ENCODE measurements at places on chromosomes 7 and 10.

DNA sequence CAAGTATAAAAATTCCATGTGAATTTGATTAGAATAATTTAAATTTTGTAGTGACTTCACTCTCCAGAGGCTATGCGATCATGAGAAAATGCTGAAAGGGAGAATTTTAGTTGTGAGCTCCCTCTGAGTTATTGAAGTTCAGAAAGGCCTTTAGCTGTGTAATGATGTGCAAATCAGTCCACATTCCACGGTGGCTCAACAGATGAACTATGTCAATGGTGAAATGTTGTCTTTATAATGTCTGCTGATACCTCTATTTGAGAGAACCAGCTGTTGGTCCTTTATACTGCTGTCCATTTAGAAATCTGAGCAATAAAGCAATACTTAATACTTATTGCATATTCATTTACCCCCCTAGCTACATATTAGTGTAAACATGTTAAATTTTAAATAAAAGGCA lies 7.1 kb upstream of the ITGB8 start:
- DNase-seq: no peak

GRCh38 chr10:114057855-114058254 lies 14.2 kb downstream of the ADRB1 start:
- no peak for DNase-seq

DNA sequence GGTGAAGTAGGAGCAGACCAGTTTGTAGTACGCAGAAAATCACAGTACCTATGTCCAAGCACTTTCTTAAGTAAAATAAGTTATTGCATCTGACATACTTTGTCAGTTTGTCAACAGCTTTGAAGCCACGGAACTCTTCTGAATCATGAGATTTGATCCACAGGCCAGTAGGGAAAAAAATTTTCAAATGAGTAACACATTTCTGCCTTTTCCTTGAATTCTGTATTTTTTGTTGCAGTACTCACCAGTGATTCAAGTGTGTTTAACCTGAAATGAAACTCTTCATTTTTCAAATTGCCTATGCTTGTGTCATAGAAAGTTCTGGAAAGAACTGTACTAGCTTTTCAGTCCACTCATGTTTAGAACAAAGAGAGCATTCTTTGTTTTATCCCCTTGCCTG lies 337.7 kb downstream of the GATA3 start:
- DNase-seq: no peak

GRCh38 chr7:27168265-27168947 lies 3.1 kb upstream of the HOXA9 start:
- DNase-seq: peak; percentile 43

GRCh38 chr7:88002617-88003016 lies 68.6 kb downstream of the ADAM22 start:
- DNase-seq: no peak

GRCh38 chr7:56062382-56062781 lies 1.7 kb upstream of the SUMF2 start:
- no peak for DNase-seq

DNA sequence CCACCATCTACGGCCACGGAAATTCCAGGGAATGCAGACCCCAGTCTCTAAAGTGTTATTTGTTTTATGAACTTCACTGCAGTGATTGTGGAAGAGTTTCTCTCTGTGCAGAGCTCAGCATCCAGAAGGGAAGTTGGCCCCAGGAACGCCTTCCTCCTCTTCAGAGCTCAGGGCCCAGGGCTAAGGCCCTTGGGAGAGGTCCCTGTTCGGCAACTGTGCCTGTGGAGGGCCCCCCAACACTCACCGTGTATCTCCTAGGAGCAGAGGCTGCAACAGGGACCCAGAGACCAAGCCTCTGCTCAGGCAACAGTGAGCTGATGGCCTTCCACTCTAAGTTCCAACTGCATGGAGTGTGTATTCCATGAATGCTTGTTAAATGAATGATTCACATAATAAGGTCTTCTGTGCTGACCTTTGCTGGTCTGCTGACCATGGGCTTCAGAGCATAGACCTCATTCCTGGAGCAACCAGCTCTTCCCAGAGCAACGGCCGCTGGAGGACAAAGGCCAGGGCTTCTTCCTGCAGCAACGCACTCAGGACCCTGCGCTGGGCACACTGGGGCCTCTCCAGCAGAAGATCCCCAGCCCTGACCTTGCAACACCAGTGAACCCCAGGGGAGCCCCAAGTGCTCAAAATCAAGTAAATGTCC lies 7.7 kb downstream of the DIP2C start:
- DNase-seq: no peak

DNA sequence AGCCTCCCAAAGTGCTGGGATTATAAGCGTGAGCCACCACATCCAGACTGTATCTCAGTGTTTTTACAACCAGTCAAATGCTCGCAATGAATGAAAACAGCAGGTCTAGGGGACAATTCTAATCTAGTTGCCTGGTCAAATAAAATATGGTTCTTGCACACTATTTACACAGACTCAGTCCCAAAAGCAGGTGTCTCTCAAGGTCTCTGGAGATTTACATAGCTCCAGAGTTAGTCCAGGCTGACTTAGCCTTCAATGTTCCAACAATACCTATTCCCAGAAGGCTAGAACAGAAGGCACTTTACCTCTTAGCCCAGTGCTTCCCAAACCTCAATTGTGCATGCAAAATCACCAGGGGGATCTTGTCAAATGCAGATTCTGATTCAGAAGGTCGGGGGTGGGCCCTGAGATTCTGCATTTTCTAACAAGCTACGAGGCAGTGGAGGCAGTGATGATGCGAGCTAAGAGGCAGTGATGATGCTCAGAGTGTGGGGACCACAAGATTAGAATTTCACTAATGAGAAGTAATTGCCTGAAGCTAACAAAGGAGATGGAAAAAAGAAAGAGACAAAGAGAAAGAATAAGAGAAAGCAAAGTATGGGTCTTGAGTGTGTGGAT lies 6.4 kb downstream of the KIAA1549 start:
- DNase-seq: peak; percentile 26

Data from NCI-H82 (cell line).